Activated CD4-positive, alpha-beta T cell treated with anti-CD3 and anti-CD28 coated beads, Interleukin-2, Interleukin-6, amounts not matched to agents 100 ng/mL and 50 ng/mL, durations not matched to agents 16 hours and 8 hours (primary cell): ENCODE measurements at places on chromosomes 7 and 10.

DNA sequence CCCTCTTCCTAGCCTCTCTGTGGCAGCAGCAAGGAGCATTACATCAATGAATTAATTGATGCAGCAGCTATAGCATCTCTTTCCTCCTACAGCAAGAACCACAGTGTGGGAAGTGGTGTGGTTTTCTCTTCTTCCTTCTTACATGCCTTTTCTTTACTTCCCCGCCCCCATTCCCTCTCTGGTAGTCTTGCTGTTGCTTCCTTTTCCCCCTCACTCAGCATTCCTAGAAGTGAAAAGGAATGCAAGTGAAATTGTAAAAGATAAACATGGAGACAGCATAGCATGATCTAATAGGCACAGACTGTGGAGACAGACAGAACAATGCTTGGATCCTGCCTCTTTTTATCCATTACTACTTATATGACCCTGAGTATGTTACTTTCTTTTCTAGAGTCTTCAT, 370.5 kb upstream of the BMPER start:
- DNase-seq, result no peak

DNA sequence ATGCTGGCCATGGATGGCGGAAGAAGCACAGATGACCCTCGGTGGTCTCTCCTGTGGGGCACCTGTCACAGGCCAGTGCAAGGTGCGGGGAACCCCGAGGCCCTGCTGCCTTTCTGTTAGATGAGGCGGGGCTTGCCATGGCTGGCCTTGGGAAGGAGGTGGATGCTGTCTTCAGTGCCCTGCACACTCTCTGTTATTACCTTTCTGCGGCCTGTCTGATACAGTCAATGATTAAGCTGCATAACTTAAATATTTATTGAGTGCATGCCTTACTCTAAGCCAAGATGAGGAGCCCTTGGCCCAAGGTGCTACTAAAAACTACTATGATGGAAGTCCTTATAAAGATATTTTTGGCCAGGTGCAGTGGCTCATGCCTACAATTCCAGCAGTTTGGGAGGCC, 36.7 kb upstream of the MNX1 start:
- no peak for DNase-seq

DNA sequence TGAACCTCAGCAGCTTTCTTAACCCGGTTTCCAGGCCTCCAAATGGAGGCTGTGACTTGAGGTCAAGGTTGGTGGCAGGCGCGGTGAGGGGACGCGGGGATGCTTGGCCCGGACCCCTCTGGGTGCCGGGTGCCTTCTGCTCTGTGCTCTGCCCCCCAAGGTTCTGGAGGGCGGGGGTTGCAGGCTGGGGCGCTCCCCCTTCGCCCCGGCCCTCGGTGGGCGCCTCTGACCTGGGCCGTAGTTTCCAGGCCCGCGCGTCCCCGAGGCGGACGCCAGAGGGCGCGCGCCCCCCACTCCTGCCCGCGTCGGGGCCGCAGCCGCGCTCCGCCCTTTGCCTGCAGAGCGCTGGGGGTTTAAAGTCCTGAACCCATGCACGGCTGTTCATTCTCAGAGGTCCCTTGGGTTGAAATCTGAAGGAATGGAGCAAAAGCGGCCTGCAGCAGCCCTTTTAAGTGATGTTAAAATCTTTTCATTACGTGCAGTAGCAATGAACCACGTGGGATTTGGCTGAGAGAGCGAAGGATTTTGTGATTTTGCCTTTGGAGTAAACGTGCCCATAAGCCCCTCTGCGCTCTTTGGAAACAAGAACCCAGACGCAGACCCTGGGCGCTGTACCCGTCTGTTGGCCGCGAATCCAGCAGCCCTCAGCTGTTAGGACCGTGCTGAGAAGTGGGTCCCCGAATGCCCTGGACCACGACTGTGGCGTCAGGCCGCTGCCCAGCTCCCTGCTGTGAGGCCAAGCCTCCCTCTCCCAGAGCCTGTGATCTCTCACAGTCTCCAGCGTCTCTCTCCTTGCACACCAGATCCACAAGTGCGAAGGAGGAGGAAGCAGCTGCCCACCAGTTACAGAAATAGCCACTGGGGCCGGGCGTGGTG, 135.0 kb downstream of the ACTR3B start:
- peak; percentile 43 for DNase-seq

GRCh38 chr7:86942081-86942480, 117.4 kb downstream of the ELAPOR2 start:
- no peak for DNase-seq

- DNase-seq, result peak; percentile 23
Observed at GRCh38 chr10:60208676-60209269, 180.9 kb downstream of the ANK3 start.
